ENCODE measurements at places on chromosomes 3 and 15.

DNA sequence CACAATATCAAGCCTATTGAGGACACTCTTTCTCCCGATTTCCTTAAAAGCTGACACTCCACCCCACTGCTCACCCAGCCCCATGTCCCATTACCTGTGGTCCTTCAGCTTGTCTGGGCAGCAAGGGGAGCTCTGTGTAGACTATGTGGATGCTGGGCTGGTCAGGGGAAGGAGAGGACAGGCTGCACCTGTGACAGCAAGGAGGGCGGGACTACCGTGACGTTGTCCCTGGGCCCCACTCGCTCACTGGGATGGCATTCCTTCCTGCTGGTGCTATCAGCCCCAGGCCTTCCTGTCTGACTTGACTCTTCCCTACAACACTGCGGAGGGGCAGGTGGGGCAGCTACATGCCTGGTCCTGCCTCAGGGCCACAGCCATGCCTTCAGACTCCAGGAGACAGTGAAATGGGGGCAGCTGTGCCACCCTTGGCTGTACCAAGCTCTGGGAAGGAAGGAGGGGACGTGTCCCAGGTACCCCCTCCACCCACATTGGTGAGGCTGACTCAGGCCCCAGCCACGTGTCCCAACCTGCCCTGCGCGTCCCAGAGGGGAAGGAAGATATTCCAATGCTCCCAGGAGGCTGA lies at the start of gene TMEM40:
TMEM40 (minus strand) TSS at position 163 of the 583 bp plus-strand sequence. CDS start 9,427 bp downstream, outside the sequence.
- DNase-seq = no peak

DNA sequence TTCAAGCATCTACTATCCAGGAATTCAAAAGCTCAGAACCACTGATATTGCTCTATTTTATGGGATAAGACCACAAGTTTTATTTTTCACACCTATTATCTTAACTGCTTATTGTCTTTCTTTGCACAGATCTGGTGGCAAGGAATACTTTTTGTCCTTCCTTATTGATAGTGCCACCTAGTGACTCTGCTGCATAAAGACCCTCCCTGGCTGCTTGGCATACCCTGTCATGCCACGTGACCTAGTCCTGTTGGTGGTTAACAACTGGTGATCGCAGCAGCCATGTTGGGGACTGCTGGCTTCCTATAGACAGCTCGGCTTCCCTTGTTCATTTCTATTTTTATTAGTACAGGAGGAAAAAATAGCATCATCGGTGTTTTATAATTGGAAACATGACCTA lies 236.3 kb downstream of the MEX3B start:
- no peak for DNase-seq

DNA sequence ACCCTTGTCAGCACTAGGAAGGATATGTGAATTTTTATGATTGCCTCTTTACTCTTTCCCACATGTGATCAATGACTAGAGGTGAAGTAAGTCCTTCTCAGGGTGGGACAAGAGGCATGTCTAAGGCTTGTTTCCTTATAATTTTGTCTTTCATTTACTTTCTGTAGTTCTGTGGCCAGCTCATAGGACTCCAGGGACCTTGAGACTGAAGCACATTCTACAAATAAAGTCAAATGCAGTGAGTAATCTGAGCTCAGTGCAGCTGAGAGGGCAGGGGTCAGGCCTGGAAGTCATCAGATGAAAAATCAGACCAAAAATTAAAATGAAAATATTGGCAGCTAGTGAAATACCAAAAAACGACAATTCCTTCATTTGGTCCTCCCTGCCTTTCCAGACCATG lies 424.7 kb upstream of the THBS1 start:
- DNase-seq = no peak

GRCh38 chr3:44501971-44502370 lies 24.5 kb upstream of the ZNF445 start:
- no peak for DNase-seq

DNA sequence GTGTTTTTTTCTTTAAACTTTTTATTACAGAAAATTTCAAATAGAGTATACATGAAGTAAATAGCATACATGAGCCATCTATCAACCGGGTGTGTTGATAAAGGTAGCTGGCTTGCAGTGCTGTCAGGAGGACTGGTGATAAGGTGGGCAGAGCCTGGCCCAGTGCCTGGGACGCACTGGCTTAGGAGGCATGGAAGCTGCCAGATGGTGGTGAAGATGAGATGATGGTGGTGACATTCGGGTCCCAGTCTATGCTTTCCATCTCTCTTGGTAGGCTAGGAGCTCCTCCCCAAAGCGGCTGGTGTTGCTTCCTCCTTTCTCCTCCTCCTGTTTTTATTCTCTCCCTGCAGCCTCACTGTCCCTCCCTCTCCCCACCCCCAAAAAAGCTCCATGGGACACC lies 101.7 kb downstream of the ADCY5 start:
- no peak for DNase-seq

DNA sequence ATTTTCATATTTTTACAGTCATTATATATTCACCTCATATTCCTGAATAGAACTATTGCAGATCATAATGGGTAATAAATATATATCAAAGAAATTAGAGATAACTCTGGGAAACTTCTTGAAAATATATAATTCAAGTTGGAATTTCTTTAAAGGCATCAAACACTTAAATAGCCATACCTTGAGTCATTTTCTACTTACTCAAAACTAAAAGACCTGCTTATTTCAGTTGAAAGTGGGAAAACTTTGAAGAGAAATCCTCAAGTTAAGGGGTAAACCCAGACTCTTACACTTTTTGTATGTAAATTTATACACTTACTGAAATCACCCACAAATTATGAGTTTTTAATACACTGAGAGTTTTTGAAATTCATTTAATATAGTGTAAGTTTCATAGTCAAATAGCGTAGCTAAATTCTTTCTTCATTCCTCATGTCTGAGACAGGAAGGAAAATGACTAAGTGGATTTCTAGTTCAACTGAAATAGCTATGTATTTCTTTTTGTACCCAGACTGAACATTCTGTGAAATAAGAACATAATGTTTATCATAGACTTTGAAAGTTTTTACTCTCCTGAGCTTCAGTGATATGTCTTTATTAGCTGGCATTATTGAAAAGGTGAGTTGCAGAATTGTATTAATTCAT lies 4.6 kb upstream of the ALCAM start:
- DNase-seq = no peak

DNA sequence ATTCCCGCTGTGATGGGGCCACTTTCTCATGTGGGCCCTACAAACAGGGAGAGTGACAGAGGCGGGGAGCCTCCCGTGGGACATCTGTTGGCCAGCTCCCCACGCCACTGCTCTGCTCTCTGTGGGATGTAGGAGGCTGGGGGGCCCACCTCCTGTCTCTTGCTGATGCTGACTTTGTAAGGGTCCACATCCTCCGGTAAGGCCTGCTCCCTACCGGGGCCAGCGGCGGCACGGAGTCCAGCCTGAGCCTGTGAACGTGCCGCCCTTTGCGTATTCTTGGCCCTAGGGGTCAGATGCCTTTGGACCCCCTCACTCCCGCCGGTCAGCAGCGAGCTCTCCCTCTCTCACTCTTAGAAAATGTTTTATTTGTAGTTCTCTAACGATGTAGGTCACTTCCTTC lies 153.2 kb downstream of the LRRC28 start:
- DNase-seq = no peak

GRCh38 chr3:141174674-141175073 lies 57.0 kb upstream of the PXYLP1 start:
- DNase-seq = no peak

DNA sequence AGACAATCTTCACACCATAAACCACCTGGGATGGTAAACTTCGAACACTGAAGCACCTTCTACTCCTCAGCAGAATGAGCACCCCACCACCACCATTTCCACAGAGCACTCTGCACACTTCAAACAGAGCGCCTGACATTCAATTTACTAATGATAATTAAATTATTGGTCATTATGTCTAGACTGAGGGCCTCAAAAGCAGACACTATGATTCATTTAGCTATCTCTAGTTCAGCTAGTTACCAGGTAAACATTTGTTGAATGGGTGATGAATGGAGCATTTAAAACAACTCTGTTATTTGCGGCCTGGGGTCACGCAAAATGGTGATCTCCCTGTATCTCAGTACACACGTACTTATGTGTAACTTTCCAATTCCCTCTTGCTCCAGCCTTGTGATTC lies 40.9 kb downstream of the ACAP2 start:
- no peak for DNase-seq

- no peak for DNase-seq
Measured at GRCh38 chr3:192835818-192836815, 81.5 kb downstream of the MB21D2 start.

DNA sequence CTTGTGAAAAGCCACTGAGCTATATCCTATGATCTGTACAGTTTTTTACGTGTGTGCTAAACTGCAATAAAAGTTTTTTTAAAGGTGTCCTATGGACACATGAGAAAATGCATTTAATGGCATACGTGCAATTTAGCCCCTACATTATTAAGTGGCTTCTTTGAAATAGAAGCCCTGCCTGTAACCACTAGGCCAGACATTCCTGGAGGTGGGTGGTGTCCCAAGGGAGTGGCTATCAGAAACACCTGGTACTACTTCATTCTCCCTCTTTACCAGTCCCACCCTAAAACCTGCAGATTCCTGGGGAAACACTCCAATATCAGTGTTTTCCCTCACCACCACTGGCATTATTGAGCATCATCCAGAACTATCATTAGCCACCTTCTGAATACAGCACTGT lies 100.0 kb downstream of the OXNAD1 start:
- no peak for DNase-seq

DNA sequence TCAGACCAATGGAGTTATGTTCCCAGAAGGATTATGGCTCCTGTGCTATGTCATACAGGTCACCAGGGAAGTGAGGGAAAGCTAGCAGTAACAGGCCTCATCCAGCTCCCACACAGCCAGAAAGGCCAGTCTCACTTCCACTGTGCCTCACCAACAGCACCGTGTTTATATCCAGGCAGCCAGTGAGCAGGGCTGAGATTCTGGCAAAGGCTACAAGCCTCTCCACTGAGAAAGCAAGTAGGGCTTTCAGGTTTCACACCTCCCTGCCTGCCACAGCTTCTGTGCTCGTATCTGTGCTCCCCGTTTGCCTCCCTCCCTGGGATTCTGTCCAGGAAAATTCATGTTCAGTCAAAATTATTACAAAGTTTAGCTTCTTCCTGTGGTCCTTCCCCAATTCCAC lies 14.9 kb upstream of the CFAP20DC start:
- no peak for DNase-seq

GRCh38 chr3:41866298-41866697 lies 95.6 kb downstream of the ULK4 start:
- no peak for DNase-seq

DNA sequence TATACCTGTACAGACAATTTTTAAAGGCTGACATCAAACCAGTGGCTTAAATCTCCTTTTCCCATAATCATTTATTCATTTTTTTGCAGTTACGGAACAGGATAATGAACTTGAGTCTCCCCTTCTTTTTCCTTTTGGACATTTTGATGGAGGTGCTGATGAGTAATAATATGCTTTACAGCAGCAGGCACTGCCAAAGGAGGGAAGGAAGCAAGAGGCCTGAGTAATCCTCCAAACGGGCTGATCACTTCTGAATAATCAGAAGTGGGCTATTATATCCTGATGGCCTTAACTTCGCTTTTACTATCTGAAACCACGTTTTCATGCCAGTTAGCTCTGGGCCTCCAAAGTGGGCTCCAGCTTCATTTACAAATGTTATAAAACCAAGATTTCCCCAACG lies 527.2 kb downstream of the FOXP1 start:
- DNase-seq = no peak

GRCh38 chr15:25810154-25810553 lies 53.0 kb downstream of the ATP10A start:
- DNase-seq = no peak

DNA sequence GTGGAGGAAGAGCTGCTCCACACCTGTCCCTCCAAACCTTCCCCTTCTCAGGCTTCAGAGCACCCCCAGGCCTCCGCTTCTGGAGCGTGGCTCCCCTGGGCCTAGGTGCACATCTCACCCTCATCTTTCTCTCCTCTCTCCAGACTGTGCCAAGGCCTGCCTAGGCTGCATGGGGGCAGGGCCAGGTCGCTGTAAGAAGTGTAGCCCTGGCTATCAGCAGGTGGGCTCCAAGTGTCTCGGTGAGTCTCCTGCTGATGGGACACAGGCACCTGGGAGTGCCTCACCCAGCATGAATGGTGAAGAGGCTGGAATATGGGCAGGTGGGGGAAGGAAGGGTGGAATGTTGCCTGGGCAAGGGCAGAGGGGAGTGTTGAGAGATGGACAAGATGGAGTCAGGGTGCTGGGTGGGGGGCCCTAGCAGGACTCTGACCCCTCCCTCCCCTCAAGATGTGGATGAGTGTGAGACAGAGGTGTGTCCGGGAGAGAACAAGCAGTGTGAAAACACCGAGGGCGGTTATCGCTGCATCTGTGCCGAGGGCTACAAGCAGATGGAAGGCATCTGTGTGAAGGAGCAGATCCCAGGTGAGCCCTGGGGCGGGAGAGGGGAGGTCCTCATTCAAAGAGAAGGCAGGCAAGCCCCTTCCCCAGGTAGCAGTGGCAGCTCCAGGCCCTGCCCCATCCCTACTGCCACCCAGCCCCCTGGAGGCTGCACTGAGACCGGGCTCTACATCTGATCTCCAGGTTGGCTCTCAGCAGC lies 9.1 kb downstream of the PRRT3 start:
- no peak for DNase-seq

DNA sequence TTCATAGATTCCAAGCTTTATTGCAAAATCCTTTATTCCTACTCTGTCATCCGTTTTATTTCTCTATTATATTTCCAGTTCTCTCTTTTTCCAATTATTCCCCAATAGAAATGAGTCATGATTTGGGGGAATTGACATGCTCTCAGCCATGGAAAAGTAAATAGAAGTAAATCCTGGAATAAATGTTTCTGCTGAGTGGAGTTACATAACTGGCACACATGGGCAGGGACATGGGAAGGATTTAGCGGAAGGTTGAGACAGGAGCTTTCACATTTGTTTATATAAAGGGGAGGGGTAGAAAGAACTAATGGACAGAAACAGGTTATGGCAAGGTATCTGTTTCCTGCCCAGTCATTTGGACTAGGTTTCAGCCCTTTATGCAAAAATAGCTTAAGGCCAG lies 221.6 kb downstream of the PLOD2 start:
- no peak for DNase-seq

- DNase-seq = no peak
Measured at GRCh38 chr3:151322511-151322910, 5.9 kb upstream of the GPR87 start.

DNA sequence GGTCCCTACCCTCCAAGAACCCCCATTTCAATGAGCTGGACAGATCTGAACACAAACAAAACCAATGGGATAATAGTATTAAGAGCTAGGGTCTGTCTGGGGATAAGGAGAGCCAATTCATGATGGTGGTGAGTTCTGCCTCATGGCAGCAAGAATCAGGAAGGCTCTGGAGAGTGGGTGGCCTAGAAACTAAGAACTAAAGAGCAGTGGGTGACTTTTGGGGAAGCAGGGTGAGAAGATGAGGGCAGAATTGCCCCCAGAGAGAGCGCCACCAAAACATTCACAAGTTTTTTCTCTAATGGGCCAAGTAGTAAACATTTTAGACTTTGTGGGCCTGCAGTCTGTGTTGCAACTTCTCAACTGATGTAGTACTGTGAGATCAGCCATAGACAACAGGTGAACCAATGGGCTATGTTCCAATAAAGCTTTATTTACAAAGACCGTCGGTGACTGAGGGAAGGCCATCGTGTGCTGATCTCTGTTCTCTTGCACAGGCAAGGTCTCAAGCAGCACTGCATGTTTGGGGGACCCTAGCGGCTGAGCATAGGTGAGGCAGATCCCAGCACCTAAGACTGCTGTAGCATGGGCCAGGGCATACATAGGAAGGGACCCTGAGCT lies 225.5 kb upstream of the ST8SIA2 start:
- no peak for DNase-seq

- no peak for DNase-seq
Measured at GRCh38 chr3:108159105-108159504, 63.1 kb downstream of the IFT57 start.

- no peak for DNase-seq
Measured at GRCh38 chr3:94927175-94927574, 864.3 kb downstream of the NSUN3 start.

Data from stimulated activated CD4-positive, alpha-beta T cell treated with anti-CD3 and anti-CD28 coated beads, Interleukin-1b, Interleukin-23, amount 100 ng/mL, for 24 hours (primary cell).